ENCODE measurements at places on chromosomes 4 and X.

- DNase-seq = no peak
Measured at GRCh38 chrX:2696698-2697215, 5.7 kb downstream of the CD99 start.

DNA sequence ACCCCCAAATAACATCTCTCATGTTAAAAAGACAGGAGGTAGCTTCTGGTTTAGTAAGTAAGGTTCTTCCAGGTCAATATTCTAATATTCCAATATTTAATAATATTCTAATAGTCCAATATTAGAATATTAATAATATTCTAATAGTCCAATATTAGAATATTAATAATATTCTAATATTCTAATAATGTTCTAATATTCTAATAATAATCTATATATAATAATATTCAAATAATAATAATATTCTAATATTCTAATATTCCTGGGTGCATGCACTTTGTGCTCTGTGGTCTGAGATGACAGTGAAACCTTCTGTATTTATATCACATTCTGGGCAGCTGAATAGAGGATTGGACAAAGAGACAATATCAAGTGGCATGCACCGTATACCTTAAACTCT is 96.1 kb downstream of the PCDH10 start:
- DNase-seq = no peak

GRCh38 chr4:116925900-116926457 is 159.4 kb downstream of the TRAM1L1 start:
- DNase-seq = no peak

- DNase-seq = no peak
Measured at GRCh38 chr4:82508011-82508410, 53.8 kb downstream of the TMEM150C start.

GRCh38 chr4:87359258-87359657 is 31.7 kb downstream of the HSD17B11 start:
- DNase-seq = no peak

- no peak for DNase-seq
Measured at GRCh38 chr4:40253906-40254305, 57.1 kb downstream of the RHOH start.

GRCh38 chr4:57064811-57065711 is 45.1 kb downstream of the IGFBP7 start:
- no peak for DNase-seq
